Eye (tissue), 1 donor: ENCODE measurements at places on chromosomes 7 and 10.

DNA sequence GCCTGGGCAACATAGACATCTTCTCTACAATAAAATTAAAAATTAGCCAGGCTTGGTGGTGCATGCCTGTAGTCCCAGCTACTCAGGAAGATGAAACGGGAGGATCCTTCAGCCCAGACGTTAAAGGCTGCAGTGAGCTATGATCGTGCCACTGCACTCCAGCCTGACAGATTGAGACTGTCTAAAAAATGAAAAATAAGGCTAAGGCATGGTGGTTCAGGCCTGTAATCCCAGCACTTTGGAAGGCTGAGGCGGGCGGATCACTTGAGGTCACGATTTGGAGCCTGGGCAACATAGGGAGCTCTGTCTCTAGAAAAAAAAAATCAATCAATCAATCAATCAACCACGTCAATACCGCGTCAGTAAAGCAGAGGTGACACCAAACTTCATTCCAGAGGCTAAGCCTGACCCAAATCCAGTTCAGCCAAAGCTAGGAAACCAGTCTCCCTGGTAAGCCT is 31.1 kb downstream of the MRPS24 start:
- DNase-seq: no peak

GRCh38 chr7:64999165-65000004 is 7.1 kb downstream of the ERV3-1 start:
- no peak for DNase-seq

- DNase-seq: peak; percentile 43
These were observed 27.6 kb downstream of the WDR86 start for GRCh38 chr7:151382079-151382885.

GRCh38 chr10:89668386-89669071 is 23.5 kb upstream of the PANK1 start:
- no peak for DNase-seq

DNA sequence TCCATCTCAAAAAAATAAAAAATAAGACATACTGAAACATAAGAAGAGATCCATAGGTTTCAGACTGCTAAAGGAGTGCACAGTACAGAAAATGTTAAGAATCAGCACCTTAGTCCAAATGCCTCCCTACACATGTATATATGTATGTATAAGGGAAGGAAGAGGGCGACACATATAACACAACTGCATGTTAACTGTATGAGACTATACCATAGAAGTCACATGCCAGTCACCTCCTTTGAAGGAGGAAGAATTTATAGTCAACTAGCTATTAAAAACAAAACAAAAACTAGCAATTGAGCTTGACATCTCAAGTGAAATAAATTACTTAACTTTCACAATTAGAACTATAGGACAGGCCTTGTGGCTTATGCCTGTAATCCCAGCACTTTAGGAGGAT is 50.4 kb downstream of the IGF2BP3 start:
- no peak for DNase-seq

- no peak for DNase-seq
These were observed 29.1 kb downstream of the CDCA7L start for GRCh38 chr7:21916629-21917028.

DNA sequence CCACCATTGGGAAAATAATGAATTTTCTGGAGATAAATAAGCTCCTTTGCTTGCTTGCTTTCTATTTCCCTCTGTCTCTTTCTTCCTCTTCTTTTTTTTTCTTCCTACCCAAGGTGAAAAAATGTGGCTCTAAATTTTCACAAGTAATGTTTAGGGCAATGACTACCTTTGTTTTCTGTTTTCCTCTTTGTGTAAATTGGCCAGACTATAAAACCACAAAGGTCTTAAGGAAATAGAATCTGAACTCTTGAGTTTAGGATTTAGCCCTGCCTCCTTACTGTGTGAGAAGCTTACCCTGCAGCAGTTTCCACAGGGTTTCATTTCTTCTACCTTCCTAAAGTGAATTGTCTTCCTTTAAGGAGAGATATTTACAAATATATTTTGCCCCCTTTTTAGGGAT is 330.4 kb downstream of the ARL4A start:
- DNase-seq: no peak

DNA sequence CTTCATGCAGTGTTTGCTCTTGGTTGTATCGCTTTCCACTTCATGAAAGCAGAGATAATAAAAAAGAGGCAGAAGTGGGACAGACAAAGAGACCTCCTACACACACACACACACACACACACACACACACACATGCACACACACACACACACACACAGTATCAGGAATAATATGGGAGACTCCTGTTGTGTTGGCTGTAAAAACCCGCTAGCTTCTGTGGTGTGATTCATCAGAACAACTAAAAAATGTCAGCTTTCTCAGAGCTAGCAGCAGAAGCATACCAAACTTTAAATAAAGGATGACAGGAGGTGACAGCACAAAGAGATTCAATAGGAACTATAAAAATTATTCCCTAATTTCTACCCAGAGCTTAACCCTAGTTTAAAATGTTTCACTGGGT is 148.2 kb upstream of the LRRTM3 start:
- DNase-seq: no peak

DNA sequence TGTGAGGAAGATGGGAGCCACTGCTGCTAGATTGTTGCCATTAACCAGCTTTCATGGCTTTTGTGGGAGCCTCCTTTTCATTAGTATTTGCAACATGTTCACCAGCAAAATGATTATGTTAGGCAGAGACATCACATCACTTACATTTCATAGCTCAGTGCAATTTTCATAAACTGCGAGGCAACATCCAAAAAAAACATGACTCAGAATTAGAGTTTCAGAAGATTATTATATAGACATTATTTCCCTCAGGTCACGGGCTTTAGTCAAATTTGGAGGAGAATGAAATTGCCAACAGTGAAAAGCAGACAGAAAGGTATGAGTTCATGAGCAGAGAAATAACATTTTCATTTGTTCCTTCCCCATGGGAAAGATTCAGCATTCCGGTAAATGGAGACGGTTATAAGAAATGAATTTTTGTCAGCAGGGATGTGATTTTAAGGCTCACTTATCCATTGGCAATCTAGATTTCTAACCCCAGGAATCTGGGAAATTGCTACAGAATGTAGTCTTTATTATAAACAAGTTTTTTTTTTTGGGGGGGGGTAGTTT is 573.2 kb downstream of the AUTS2 start:
- DNase-seq: no peak

DNA sequence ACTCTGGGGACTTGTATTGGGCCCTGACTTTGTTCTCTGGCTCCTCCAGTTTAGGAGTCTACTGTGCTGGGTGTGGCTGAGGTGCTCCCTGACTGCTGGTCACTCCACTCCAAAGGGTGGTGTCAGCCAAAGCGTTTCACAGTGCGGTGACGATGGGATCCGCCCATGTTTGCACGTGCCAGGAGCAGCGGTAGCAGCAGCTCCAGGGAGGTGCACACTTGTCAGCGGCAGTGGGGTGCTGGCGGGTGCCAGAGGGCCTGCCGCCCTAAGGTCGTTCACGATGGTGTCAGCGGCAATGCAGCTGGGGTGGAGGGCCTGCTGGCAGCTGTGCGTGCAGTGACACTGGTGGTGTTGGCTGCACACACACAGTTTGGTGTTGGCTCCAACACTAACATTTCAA is 268.5 kb upstream of the AKR1E2 start:
- DNase-seq: no peak

DNA sequence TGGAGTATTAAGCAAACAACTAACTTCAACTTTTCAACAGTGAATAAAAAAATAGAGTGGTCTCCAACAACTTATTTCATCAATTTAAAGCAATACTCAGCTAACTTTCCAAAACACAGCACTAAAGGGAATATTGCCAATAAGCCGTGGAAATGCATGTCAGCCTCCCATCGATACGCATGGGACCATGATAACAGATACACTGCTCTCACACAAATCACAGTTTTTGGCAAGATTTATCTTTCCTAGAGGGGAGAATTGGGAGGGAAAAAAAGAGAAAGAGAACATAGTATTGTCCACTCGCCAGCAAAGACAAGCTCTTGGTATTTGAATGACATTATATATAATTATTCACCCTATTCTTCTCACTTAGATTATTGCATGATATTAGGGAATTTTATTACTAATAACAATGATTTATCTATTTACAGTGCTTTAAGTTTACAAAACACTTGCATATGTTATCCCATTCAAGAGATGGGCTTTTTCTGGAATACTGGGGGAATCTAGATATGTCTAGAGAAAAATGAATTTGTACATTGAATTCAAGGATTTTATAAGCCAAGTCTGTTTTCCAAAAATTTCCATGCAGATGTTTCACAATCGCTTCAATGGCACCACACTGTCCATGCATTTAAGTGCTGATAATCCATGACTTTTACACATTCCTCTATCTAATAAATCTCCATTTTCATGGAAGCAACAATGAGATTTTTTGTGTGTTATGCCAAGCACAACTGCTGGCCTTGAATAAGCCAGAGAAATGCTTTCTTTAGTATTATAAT is 194.0 kb upstream of the MGMT start:
- peak; percentile 60 for DNase-seq

DNA sequence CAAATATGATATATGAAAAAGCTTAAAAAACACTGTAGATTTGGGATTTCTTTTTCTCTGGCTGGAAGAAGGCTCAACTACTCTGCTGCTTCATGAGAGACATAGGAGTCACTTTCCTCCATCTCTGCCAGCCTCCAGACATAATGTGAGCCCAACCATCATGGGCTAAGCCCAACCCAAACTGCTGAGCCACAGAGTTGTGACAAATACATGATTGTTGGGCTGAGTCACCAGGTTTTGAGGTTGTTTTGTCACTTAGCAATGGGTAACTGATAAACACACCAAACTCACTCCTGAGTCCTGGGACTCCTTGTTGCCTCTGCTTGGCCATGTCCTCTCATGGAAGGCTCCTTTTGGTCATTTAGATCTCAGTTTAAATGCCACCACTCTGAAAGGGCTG is 381.8 kb upstream of the FZD8 start:
- no peak for DNase-seq

DNA sequence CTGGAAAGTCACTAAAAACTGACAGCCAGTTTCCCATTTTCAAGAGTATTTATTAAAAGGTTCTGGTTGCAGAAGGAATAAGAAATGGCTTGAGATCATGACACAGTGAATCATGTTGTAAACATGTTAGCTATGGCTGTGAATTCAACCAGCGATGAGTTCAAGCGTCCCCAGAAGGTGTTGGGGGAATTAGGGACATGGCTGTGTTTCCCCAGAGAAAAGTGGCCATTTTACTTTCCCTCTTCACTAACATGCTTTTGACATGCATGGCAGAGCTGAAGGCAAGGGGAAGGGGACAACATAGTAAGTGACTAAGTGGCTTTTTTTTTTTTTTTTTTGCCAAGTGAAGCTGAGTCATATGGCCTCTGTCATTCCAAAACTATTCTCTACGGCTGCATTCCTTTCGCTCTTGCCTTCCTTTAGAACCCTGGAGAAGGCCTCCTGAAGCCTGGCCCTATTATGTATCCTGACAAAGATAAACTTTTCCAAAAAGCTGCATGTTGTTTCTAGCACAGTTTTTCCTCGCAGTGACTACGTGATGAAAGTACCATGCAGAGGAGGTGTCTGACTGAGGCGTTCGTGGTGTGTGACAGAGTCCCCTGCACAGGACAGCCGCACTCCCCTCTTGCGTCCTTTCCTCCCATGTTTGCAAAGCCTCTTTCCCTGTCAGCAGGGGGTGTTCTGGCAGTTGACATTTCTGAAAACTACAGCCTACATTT is 46.9 kb downstream of the EGFR start:
- peak; percentile 87 for DNase-seq

GRCh38 chr7:32142649-32143048 is 72.4 kb upstream of the PDE1C start:
- DNase-seq: no peak

- peak; percentile 10 for DNase-seq
These were observed 188.5 kb downstream of the ZMYND11 start for GRCh38 chr10:323651-324293.

- peak; percentile 71 for DNase-seq
These were observed 120.2 kb downstream of the CYP26A1 start for GRCh38 chr10:93193906-93194305.

DNA sequence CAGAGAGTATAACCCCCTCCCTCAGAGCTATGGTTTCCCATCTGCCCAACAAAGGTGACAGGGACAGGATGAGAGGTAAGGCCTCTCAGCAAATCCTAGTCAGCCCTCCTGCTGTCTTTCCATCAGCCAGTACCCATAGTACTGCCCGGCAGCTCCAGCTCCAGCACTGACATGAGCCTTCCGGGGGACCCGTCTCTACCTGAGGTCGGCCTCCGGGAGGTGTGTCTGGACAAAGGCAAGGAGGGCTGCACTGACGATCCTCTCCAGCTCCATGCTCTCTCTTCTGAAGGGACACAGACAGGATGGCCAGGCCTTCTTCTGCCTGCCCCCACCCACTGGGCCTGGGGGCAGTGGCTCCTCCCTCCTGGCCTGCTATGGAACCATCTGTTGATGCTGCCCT is 4.3 kb downstream of the FBXL15 start:
- no peak for DNase-seq

DNA sequence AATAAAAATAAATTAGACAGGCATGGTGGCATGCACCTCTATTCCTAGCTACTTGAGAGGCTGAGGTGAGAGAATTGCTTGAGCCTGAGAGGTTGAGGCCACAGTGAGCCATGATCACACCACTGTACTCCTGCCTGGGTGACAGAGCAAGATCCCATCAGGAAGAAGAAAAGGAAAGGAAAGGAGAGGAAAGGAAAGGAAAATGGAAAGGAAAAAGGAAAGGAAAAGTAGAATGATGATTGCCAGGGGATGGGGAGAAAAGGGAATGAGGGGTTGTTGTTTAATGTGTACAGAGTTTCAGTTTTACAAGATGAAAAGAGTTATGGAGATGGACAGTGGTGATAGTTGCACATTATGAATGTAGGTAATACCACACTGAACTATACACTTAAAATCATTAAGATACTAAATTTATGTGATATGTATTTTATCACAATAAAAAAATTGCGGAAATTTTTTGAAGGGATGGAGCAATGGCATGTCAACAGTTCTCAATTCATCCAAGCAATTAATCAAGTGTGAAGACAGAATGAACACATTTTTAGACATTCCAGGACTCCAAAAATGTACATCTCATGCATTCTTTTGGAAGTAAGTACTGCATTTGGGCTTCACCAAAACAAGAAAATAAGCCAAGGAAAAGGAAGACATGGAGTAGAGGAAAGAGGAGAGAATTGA is 44.3 kb downstream of the IL6 start:
- no peak for DNase-seq

- no peak for DNase-seq
These were observed 10.8 kb upstream of the FAM3C start for GRCh38 chr7:121406944-121407343.

DNA sequence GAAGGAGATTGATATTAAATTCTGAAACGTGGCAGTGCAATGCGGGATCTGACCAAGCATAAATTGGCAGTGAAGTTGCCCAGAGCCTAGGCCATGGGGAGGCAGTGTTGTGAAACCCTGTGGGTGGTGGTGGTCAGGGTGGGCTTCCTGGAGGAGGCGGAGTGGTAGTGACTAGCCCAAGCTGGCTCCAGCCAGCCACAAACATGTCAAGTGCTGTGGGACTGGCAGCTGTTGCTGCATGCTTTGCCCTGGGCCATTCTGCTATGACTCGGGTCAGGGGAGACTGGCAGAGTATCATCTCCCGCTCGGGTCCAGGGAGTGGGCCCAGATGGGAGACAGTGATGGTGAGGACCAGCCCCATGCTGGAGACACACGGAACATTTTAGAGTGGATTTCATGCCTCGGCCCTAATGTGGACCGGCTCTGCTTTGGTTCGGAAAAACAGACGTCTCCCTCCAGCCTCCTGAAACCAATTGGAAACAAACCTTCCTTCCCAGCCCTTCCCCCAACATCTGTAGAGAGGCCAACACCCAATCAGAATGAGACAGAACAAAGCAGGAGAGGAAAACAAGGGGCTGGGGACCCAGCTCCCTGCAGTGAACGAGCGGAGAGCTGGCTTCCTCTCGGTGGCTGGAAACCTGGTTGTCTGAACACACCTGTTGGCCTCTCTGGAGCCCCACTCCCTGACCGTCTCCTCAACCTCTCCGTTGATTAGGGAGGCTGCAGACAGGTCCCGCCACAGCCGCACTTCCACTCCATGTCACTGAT is 58.2 kb downstream of the TMEM270 start:
- peak; percentile 69 for DNase-seq
